ENCODE measurements at places on chromosomes 5 and 9. TPM values are rescaled to one million over a fixed set of nuclear protein-coding genes. Genes with fewer than 3 reads are reported as not detected.

DNA sequence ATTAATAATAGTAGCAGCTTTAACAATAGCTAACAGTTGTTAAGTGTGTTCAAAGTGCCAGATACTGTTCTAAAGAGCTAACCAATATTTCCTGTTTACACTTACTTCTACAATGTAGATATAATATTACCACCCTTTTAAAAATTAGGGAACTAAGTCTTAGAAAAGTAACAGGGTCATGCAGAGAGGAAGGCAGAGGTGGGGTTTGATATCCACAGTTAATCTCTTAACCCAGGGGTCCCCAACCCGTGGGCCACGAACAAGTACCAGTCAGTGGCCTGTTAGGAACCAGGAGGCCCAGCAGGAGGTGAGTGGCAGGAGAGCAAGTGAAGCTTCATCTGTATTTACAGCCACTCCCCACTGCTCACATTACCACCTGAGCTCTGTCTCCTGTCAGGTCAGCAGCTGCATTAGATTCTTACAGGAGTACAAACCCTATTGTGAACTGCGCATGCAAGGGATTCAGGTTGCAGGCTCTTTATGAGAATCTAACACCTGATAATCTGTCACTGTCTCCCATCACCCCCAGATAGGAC, 89.1 kb downstream of the ACTL7B start:
- DNase-seq, result no peak

DNA sequence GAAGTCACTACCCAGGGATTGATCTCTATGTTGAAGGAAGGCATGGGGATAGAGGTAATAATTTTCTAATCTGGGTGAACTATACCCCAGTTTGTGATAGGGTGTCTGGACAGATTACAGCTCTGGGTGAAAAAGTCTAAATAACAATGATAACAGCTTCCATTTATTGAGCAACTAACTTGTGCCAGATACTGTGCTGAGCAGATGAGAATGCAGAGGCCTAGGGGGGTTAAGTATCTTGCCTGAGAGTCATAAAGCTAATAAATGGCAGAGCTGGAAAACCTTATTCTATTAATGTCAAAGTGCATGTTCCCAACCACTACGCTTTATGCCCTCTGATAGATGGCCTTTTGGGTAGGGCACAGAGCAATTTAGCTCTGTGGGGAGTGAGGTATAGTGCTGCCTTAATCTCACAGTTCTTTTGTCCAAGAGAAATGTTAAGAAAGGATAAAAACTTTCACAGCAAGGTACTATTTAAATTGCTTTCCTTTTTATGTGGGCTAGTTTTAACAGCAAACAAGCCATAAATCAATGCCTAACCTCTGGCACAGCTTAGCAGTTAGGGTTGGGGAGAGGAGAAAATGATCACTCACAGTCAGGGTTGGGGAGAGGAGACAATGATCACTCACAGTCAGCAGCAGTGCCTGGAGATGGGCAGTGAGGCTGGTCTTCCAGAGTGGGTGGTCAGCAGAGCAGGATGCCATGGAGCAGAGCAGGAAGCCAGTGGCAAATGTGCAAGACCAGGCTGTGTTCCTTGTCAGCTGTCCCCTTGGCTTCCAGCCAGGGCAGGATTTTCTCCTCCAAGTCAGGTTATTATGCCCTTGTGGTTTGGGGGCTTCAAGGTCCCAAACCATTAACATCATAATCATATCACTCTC, 187.0 kb downstream of the CARTPT start:
- DNase-seq, result no peak

- DNase-seq, result no peak
Measured at GRCh38 chr5:98639274-98639673, 134.2 kb upstream of the RGMB start.

DNA sequence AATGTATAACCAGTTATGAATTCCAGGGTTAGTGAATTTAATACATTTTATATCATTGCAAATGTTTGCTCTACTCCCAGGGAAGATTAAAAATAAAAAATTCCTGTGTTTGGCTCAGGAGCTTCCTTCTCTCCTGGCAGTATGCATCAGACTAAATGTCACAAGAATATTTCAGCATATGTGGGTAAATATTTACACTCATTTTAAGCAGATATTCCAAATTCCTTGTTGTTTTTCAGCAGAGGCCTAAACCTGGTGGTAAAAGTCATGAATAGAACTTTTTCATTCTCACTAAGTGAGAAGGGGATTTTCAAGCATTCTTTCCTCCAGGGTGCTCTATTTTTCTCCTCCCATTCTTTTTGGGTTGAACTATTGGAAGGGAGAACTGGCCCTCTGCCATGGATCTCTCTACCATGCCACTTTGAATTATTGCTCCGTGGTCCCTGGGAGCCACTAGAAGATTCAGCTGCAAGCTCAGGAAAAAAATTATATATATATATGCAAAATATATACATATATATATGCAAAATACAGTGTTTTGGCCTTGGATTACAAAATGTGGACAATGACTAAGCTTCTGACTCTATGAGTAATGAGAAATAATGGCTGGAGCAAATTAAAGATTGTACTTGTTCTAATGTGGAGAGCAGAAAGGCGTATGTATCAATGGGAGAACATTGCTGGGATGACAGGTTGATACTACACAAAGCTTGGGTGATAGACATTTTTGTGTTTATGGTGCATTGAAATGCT, 180.6 kb upstream of the PAPPA start:
- peak; percentile 45 for DNase-seq

DNA sequence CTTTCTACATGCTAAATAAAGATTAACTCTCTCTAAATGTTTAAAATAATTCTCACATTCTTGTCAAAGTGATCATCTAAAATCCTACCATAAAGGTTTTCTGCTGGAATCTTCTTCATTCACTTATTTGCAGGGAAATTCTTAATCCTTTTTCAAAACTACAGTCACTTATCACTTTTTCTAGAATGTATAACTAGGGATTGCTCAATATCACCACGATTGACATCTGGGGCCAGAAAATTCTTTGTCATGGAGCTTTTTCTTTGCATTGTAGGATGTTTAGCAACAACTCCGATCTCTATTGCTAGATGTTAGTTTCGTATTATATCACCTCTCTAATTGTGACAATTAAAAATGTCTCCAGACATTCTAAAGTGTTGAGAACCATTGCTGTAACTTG, 344.9 kb upstream of the PIK3R1 start:
- no peak for DNase-seq

- DNase-seq, result no peak
Measured at GRCh38 chr5:80360914-80361444, 41.2 kb downstream of the SPZ1 start.

GRCh38 chr5:62720031-62720441, 141.4 kb downstream of the LRRC70 start:
- peak; percentile 21 for DNase-seq

- DNase-seq, result no peak
Measured at GRCh38 chr5:140108093-140109017, 5.6 kb upstream of the PURA start.

GRCh38 chr9:21958833-21959232, 35.4 kb downstream of the CDKN2A start:
- no peak for DNase-seq

- no peak for DNase-seq
Measured at GRCh38 chr9:137463931-137464290, 4.8 kb upstream of the NSMF start.

GRCh38 chr5:117759849-117760499, 1185.4 kb upstream of the SEMA6A start:
- peak; percentile 1 for DNase-seq

Gene C5
- 2.8 TPM for total RNA-seq

- no peak for DNase-seq
Measured at GRCh38 chr5:81401266-81401665, 7.3 kb upstream of the ACOT12 start.

- no peak for DNase-seq
Measured at GRCh38 chr5:150598006-150598405, 42.5 kb upstream of the SYNPO start.

GRCh38 chr5:38921174-38921573, 75.4 kb downstream of the OSMR start:
- DNase-seq, result peak; percentile 9

DNA sequence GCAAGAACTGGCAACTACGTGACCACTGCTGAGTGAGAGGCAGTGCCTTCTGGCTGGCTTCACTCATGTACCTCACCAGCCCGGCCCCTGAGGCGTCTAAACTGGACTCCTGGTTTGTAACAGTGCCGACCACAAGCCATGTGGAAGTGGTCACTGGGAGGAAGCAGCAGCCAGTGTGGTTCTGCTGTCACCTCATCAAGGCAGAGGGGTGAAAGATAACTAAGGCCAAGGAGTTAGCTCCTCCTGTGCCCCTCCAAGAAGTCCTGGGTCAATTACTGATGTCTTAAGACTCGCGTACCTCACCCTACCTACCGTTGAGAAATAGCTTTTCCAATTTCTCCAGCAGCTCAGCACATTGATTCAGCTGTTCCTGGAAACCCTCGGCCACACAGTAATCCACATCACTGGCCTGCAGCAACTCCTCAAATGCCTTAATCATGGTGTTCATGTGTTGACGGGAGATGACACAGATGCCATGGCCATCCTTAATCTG, 142.9 kb downstream of the CDK5RAP2 start:
- no peak for DNase-seq

Gene DTWD2
- 1.8 TPM for total RNA-seq

GRCh38 chr9:76456202-76456926, 2.6 kb upstream of the GCNT1 start:
- DNase-seq, result peak; percentile 82

GRCh38 chr5:176173647-176174046, 64.6 kb upstream of the SIMC1 start:
- DNase-seq, result no peak

GRCh38 chr5:96503501-96504236, 70.6 kb upstream of the PCSK1 start:
- no peak for DNase-seq

Gene TAF11L5
- not detected for total RNA-seq

GRCh38 chr9:22813529-22813928, 366.9 kb downstream of the DMRTA1 start:
- peak; percentile 52 for DNase-seq

- no peak for DNase-seq
Measured at GRCh38 chr5:6448622-6449464, at the start of gene UBE2QL1. UBE2QL1 (plus strand) TSS chr5:6448859; CDS start chr5:6448894, 35 bp downstream.

DNA sequence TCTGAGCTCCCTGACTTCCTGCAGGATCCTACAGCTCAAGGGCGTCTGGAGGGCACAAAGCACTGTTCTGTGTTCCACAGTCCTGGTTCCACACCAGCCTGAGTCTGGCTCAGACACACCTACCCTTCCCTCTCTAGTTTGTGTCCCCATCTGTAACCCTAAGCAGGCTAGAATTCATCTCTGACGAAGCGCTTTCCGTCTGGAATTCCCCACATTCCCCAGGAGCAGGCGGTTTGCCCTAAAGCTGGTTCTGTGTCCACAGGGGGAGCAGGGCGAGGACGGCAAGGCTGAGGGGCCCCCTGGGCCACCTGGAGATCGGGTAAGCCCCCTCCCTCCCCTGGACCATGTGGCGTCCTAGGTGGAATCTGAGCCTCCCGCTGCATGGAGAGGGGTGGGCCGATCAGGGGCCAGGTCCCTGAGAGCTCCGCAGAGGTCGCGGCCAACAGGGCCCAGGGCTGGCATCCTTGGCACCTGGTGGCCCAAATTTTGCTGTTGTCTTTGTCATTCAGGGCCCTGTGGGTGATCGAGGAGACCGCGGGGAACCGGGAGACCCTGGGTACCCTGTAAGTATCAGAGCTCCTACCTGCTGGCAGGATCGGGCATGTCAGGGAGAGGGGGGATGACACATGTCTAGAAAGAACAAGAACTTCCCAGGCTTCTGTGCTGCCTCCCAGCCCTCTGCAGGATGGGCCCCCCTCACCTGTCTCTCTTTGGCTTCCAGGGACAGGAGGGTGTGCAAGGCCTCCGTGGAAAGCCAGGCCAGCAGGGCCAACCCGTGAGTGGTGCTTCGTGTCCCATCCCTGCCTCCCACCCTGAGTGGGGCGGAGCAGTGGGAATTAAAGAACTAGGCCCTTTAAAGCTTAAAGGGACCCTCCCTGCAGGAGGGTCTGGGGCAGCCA, 34.5 kb upstream of the ORM1 start:
- peak; percentile 86 for DNase-seq

Gene KIF12
- total RNA-seq, result not detected

Gene DAB2
- 97.2 TPM for total RNA-seq

DNA sequence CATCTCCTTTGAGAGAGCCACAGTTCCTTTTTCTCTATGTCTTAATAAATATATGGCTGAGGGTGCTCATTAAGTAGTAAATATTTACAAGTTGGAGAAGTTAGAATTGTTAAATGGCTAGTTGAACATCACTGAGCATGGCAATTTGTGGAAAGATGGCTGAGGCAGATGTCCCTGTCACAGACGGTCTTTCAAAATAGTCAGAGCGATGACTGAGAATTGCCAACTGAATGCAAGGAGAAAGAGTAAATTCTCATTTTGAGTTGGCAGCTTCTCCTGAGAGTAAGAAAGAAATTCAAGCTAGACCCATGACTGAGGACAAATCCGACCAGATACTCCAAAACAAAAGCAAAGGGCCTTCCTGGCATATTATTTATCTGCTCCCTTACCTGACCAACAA, 617.9 kb downstream of the KCTD16 start:
- DNase-seq, result no peak

GRCh38 chr5:73136055-73136562, 15.7 kb downstream of the TMEM171 start:
- no peak for DNase-seq

Gene F2R
- 85.7 TPM for total RNA-seq

DNA sequence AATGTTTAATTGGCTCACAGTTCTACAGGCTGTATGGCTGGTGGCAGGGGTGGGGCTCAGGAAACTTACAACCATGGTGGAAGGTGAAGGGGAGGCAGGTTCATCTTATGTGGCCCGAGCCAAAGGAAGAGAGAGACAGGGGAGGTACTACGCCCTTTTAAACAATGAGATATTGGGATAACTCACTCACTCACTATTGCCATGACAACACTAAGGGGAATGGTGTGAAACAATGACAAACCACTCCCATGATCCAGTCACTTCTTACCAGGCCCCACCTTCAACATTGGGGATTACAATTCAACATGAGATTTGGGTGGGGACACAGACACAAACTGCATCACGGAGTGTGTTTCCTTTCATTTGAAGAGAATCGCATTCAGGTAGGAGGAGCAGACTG, 220.9 kb downstream of the GADD45G start:
- DNase-seq, result no peak

GRCh38 chr5:38462976-38463633, 93.3 kb downstream of the LIFR start:
- peak; percentile 65 for DNase-seq

DNA sequence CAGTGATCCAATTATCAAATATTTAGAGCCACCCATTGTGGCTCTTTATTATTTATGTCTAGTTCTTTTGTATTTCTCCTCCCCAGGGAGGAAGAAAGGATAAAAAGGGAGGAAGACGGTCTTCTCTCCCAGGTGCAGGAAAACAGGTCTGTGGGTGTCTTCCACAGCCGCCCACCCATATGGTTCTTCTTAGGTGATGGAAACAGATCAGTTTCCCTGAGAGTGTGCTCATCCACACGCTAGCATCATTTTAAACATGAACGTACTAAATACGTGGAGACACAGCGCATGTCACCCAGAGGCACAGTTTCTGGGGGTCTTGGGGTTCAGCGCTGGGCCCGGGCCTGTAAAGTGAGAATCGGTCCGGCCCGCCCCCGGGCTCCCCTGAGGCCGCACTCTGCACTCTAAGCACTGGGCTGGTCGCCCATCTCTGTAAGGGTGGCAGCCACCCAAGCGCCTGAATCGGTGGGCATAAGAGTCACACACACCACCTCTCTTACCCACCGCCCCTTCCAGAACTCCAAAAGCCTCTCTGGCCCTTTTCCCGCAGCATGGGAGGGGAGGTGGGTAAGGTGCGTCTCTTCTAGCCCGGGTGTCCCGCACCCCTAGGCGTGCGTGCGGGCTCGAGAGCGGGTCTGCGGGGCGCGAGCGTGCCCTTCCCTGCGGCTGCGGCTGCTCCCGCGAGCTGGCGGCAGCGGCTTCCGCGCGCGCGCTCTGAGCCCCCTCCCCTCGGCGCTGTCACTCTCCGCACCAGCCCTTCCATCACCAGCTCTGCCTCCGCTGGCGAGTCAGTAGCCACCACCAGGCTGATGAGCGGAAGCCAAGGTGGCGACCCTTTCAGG, 1.3 kb downstream of the PTCH1 start:
- DNase-seq, result no peak

Measured in IMR-90 (cell line).